ENCODE measurements at places on chromosomes 7 and 10.

DNA sequence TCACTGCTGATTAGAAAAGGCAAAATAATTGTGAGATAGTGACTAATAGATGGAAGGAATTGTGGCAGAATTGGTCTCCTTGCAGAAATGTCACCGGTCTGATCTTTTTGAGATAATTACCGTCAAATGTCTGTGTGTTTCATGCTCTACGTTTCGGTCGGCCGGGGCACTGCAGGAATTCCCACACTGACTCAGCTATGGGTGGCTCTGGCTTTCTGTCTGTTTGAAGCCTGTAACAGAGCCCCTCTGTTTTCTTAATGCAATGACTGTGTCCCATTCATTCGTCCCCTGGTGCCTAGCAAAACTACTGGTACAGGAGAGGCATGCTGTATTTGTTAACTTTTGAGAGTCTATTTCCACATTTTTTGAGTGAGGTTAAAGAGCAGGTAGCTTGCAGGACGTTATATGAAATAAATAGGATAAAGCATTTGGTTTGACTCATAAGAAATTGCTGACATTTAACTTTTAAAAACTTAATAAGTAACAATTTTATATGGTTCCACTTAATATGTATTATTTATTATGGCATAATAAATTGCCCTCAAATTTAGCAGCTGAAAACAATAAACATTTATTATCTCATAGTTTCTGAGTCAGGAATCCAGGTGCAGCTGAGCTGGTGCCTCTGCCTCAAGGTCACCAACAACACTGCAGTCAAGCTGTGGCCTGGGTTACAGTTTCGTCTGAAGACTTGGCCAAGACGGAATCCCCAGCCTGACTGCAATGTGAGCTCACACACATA lies 53.3 kb upstream of the CTBP2 start:
- DNase-seq, result no peak

DNA sequence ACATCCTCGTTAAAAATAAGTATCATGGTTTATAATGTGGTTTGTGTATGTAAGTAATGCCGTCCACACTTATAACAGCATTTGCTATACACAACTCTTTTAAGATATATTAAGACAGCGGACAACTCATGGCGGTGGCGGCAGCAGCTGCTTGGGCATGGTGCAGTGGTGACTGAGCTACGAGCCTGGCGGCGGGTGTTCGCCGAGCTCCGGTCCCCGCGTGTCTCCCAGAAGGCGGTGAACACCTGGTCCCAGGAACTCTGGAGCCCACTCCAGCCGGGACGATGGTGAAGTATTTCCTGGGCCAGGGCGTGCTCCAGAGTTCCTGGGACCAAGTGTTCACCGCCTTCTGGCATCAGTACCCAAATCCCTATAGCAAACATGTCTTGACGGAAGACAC lies 38.8 kb downstream of the JMJD1C start:
- no peak for DNase-seq

DNA sequence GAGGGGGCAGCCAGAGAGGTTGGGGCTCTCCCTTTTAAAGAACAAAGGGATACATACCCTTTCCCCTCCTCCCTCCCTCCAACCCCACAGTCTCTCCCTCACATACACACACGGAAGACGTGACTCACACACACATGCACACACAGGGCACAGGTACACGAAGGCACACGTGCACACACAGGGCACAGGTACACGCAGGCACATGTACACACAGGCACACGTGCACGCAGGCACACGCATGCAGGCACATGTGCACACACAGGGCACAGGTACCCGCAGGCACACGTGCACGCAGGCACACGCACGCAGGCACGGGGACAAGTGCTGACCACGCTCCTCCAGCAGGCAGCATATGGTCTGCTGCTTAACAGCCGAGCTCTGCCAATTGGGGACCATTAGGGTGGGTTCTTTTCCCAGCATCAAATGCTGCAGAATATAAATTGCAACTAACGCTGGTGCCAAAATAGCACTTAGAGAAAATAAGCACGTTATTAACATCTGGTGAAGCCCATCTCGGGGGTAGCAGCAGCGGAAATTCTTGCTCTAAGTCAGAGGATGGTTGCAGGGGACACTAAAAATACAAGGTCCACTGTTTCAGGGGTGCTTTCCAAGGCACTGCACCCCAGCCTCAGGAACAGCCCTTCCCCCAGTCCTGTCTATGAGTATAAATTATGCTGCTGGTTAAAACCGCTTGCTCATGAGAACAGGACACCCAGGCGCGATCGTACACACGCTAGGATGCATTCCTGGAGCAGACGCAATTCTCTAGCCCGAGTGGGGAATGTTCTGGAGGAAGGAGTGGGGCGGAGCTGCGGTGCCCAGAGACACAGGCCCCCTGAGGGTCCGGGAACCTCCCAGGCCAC lies 55.2 kb upstream of the TNRC18 start:
- peak; percentile 55 for DNase-seq

DNA sequence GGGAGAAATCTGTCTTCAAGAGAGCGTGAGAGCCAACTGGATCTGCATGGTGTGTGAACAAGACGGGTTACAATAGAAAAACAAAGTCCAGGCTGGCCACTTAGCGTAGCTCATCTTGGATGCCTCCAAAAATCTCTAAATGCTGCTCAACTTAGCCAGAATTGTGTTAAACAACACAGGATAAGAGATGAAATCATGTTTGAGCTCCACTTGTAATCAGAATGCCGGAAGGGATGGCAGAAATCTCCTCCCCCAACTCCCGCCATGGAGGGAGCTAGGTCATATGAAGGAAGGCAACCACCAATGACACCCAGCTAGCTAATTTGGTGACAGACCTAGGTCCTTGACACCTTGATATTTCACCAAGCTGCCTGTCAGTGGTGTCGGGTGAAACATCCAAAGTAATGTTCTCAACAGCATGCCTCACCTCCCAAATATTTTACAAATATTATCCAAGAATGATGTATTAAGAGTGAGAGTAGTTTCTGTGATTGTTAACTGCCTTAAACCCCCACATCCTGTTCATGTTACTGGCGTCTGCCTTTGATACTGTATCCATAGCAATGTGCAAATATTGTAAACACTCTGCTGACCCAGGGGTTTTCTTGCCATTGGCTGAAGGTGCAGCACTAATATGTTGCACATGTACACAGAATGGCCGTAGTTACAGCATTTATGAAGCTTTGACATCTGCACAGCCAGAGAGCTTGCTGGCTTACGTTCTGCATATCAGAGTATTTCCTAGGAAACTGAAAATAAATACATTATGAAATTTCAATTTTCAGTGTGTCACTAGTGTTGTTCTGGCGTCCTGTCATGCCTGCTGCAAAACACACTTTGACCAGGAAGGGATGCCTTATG lies 25.8 kb downstream of the TMEM254 start:
- DNase-seq, result peak; percentile 74

DNA sequence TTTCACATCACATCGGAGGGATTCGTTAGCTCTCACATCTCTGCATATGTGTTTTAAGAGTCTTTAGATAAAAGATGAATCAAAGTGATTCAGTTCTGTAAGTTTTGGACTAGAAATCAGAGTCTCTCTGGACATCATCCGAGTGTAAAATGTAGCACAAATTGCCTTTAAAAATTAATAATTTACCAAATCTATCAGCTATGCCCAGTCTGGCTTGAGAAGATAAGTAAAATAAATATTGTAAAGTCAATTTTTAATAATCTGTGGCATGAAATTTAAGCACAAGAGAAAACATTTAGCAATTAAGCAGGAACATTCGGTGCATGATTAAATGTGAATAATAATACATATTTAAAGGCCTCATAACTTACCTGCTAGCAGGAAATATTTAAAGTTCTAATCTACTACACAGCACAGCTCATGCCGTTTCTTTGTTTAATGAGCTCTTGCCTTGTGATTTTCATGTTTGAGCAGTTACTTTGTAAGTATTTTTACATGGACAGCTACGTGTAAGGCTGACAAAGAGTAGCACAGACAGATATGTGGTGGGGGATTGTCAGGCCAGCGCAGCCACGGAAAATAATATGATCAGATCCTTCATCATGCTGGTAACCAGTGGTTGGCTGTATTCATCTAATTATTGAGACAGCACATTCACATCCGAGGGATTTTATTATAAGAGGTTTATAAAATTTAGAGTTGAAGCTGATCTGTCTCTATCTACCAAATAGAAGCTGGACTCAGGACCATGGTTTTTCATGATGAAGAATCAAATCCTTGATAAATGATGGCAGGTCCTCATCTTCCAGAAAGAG lies 317.3 kb downstream of the ADARB2 start:
- no peak for DNase-seq

GRCh38 chr10:97066877-97067555 lies 118.7 kb downstream of the SLIT1 start:
- no peak for DNase-seq

DNA sequence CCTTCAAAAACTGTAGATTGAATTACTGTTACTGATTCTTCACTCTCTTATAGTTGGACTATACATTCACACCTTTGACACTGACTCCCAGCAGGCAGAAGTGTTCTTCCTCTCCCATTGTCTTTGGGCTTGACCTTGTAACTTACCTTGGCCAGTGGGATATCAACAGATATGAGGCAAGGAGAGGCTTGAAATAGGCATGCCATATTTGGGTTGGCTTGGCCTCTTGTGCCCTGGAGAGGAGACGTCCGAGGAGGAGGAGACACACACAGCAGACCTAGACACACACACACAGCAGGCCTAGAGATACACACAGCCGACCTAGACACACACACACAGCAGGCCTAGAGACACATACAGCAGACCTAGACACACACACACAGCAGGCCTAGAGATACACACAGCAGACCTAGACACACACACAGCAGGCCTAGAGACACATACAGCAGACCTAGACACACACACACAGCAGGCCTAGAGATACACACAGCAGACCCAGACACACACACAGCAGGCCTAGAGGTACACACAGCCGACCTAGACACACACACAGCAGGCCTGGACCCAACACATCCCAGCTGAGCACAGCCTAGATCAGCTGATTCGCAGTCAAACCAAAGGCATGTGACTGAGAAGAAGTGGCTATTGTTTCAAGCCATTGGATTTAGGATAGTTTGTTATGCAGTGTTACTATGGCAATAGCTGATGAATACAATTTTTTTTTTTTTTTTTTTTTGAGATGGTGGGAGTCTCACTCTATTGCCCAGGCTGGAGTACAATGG lies 12.5 kb upstream of the GNA12 start:
- peak; percentile 21 for DNase-seq

GRCh38 chr7:17786314-17786852 lies 153.9 kb downstream of the SNX13 start:
- DNase-seq, result no peak

GRCh38 chr7:88111954-88112471 lies 107.8 kb downstream of the SRI start:
- DNase-seq, result no peak

DNA sequence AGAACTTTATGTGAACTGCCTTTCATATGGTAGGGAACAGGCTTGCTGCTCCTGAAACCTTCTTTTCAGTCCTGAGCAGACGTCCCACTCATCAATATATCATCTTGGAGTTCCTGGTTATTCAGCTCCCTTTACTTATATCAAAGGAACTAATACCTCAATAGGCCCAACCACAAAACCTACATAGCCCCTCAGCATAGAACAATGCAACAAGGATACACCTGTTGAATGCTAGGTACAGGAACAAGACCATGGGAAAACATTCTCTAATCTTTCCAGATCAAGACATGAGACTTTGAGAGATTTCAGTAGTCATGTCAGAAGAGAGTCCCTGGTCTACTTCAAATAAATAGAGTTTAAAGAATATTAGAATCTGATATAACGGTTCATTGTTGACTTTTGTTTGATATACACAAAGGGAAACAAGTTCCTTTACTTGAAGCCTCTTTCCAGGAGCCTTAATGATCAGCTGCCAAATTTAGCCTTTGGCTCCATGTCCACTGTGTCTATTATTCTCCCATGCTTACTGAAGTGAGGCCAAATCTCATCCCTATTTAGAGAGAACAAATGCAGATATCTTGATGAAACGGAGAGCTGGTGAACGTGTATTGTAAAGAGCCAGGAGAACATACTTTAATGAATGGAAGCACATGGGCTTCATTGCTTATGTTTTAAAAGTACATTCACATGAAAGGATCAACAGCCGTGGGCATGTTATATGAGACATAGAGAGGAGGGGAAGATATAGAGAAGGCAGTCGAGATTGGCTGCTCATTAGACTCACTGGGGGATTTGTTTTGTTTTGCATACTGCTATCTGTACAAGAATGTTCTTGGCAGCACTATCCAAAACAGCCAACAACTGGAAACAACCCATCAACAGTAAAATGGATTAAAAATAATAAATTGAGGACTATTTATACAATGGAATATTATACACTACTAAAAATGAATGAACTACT lies 9.5 kb downstream of the RHOBTB1 start:
- no peak for DNase-seq

DNA sequence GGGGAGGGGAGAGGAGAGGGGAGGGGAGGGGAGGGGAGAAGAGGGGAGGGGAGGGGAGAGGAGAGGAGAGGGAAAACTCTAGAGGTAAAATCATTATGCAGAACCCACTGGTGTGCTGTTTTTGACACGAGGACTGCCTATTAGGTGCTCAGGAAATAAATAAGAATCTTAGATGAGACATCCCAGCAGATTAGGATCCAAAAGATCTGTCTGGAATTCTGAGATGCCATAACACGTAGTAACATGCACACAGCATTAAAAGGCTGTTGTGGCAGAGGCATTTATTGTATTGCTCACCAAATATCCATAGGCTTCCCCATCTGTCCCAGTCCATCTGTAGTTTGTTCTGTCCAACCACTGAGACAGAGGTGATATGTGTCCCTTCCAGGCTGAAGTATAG lies 40.8 kb upstream of the KMT2E start:
- no peak for DNase-seq

GRCh38 chr7:80703272-80703671 lies 64.8 kb downstream of the CD36 start:
- DNase-seq, result peak; percentile 22

DNA sequence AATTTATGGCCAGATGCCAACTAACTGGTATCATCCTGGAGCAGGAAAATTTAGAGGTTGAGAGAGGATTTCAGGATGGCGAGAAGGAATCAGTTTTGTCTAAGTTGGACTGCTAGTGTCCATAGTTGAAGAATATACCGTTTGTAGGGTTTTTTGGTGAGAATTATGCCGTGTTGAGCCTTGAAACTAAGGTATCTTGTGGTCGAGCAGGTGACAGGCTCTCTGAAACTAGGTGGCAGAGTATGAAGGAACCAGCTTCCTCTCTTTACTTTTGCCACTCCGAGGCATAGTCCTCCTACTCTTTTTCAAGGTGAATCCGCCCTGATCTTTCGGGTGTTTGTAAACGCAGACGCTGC lies 9.7 kb downstream of the MDFIC start:
- DNase-seq, result no peak

- DNase-seq, result peak; percentile 63
Measured at GRCh38 chr7:4712281-4713182, 30.4 kb downstream of the FOXK1 start.

DNA sequence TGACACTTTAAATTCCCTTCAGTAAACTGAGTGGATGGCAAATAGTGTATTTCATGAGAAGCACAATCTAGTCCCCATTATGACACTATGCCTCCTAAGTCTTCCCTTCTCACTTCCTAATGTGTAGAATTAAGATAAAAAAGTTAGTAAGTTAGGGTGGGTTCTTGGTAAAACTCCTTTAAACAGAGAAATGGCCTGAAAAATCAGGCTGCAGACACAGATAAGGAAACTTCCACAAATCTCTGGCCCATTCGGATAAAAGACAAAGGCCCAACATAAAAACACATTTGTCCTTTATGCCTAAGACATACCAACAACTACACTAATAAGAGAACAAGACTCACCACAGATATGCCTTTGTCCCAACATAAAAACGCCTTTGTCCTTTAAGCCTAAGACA lies 21.5 kb downstream of the AKR1C8 start:
- DNase-seq, result no peak
